ENCODE measurements at places on chromosomes 6 and 20. TPM values are rescaled to one million over a fixed set of nuclear protein-coding genes. Genes with fewer than 3 reads are reported as not detected.

Gene HAO1
- total RNA-seq, result not detected

Gene HLA-DOB
- 0.19 TPM for total RNA-seq

Gene VARS1
- 60.7 TPM for total RNA-seq

Gene SAMD3
- total RNA-seq, result not detected

Gene DEFB129
- not detected for total RNA-seq

Gene FAM184A
- total RNA-seq, result not detected

Gene TGM3
- 0.03 TPM for total RNA-seq

Gene ZNF165
- 1.1 TPM for total RNA-seq

Gene GSTA2
- total RNA-seq, result 0.07 TPM

Gene DEF6
- 0.03 TPM for total RNA-seq

Gene C6orf58
- 0.15 TPM for total RNA-seq

Gene TP53TG5
- not detected for total RNA-seq

Gene ZSCAN26
- 3.6 TPM for total RNA-seq

Gene PTPRK
- 17.7 TPM for total RNA-seq

Gene FAM209A
- total RNA-seq, result 0.17 TPM

Gene YIPF3
- total RNA-seq, result 77.0 TPM

Gene CEP162
- total RNA-seq, result 1.5 TPM

Gene OPN5
- not detected for total RNA-seq

Gene RNF144B
- total RNA-seq, result 0.17 TPM

Gene ME1
- total RNA-seq, result 39.8 TPM

Gene PRKN
- 0.02 TPM for total RNA-seq

Gene OVOL2
- 0.18 TPM for total RNA-seq

Gene CCHCR1
- 6.5 TPM for total RNA-seq

All from A549 treated with CORT108297 at 1 μM for 4 hours (cell line).